ENCODE measurements at places on chromosomes 2 and 18.

DNA sequence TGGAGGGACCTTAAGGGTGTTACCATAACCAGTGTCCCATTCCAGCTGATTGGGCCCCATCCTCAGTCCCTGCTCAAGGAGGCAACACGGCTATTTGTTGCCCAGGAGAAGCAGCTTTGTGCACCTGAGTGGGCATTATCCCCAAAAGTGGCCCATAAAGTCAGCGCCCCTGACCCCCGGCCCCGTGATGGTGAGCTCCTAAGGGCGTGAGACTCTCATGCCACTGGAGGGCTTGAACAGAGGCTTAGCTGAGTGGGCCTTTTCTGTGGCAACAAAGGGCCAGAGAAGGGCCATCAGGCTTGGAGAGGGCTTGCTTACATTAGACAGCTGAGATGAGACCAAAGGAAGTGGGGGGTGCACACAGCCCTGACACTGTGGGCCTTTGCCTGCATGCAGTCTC lies 99.2 kb upstream of the RAB6C start:
- no peak for DNase-seq

DNA sequence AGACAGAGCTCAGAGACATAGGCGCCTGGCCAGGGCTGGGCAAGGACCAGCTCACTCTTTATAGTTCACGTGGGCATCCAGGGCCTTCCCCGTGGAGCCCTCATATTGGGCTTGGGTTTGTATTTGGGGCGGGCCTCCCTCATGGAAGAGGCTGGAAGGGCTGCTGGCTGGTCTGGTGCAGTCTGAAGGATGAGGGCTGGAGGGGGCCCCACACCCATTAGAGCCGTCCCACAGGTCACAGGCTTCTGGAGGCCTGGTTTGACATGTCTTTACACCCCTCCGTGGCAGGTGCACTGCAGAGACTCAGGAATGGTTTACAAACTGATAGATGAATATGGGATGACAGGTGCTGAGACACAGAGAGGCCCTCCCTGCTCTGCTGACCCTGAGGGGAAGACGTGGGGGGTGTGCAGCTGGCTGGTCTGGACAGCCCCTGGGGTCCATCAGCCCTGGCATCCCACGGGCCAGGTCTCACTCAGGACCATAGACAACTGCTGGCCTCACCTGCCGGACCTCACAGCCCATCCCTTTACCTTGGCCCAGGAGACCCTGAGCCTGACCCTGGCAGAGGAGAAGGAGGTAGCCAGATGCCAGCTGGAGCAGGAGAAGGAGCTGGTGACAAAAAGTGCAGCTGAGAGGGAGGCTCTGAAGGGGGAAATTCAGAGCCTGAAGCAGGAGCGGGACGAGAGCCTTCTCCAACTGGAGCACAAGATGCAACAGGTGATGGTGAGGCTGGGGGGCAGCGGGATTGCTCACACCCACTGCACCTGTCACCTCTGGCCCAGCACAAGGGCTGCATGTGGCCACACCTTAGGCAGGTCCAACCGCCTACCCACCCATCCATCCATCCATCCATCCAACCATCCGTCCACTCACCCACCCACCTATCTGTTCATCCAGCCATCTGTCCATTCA lies 43.9 kb downstream of the CROCC2 start:
- DNase-seq: no peak

DNA sequence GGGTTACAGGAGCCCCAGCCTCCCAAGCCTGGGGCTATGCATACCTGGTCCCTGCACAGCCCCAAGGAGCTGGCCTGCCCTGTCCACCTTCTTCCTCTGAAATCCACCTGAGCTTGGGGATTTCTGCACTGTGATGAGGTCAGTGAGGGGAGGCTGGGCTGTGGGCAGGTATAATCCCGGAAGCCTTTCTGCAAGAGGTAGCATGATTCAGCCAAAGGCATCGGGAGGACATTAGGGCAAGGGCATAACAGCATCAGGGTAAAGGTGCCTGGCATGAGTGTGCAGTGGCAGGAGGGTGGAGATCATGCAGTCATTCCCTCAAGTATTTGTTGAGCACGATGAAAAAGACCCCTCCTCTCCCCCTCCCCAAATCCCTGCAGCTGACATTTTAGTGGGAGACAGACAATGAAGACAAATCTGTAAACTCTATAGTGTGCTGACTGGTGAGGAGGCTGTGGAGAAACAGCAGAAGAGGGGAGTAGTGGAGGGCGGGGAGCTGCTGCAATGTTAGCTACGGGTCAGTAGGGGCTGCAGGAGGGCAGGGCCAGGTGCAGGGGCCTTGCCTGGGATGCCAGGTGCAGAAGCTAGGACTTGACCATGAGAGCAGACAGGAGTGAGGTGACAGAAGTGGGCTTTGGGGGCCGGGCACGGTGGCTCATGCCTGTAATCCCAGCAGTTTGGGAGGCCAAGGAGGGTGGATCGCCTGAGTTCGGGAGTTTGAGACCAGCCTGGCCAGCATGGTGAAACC lies 18.7 kb downstream of the ZFP36L2 start:
- no peak for DNase-seq

- no peak for DNase-seq
Measured at GRCh38 chr2:233059547-233059796, 670 bp upstream of the INPP5D start.

GRCh38 chr2:200756618-200757321 lies 54.9 kb upstream of the BZW1 start:
- no peak for DNase-seq

DNA sequence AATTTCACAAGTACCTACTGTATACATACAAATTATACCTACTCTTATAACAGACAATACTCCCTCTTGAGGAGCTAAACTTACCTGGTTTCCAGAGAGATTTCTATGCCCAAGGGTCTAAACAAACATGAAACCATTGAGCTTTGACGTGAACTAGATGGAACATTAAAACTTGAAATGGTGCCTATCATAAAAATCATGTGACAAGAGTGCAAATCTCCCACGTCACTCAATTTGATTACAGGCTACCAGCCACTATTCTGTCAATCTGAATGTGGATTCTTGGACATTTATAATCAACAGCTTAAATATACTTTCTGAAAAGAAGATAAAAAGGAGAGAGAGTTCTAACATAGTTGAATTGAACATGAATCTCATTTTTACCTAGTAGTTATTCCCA lies 297.1 kb upstream of the SESTD1 start:
- DNase-seq: no peak

- DNase-seq: no peak
Measured at GRCh38 chr18:78612801-78613200, 366.8 kb upstream of the SALL3 start.

DNA sequence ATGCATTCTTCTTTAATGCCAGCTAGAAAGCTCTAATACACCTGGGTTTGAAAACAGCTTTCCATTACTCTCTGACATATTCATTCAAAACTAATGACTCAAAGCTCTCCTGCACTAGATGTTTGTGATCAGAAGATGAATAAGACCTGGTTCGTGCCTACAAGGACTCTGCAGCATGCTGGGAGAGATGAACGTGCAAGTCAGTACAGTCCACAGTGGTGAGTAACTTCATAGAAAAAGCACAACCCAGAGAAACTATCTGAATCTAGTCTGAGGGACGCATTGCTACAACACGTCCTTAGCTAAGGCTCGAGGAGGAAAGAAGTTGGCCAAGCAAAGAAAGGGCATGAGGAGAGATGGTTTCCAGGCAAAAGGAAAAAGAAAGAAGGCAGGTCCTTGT lies 234.3 kb downstream of the OSR1 start:
- DNase-seq: no peak

DNA sequence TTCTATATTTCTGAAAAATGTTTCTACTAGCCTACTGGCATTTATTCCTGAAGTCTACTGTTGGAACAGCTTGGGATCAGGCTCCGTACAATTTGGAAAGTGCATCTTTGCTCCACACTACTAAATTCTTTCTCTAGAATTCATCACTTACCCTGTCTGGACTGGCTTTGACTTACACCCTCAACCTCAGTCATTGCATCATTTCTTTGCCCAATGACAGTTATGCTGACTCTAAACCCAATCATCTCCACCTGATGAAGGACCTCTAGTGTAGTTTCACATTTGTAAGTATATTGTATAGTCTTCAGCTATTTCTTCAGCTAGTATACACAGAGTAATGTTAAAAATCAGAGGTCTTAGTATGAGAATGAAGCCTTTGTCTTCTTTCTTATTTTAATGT lies 359.6 kb upstream of the MC4R start:
- no peak for DNase-seq

DNA sequence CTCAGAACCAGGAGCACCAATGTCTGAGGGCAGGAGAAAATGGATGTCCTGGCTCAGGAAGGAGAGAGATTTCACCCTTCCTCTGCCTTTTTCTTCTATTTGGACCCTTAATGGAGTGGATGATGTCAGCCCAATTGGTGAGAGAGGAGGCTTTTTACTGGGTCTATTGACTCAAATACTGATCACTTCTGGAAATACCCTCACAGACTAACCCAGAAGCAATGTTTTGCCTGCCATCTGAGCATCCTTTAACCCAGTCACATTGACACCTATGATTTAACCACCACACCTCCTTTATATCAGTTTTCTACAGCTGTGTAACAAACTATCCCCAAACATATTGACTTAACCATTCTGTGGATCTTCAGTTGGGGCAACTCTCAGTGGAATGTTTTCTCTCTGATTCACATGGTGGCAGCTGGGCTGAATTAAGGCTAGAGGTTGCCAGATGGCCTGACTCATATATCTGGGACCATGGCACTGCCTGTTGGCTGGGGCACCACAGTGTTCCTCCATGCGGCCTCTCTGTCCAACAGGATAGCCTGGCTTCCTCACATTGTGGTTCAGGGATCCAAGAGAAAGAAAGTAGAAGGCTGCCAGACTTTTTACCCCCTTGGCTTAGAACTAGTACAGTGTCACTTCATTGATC lies 18.2 kb upstream of the MBOAT2 start:
- DNase-seq: no peak

DNA sequence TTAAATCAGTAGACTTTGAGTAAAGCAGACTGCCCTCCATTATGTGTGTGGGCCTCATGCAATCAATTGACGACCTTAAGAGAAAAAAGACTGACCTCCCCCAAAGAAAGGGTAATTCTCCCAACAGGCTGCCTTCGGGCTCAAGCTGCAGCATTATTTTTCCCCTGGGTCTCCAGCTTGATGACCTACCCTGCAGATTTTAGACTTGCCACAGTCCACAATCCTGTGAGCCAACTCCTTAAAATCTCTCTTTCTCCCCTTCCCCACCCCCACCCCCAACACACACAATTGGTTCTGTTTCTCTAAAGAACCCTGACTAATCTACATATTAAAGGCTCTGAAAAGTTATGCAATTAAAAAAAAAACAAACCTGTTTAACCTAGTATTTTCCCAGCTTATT lies 89.4 kb downstream of the RNF152 start:
- DNase-seq: no peak

DNA sequence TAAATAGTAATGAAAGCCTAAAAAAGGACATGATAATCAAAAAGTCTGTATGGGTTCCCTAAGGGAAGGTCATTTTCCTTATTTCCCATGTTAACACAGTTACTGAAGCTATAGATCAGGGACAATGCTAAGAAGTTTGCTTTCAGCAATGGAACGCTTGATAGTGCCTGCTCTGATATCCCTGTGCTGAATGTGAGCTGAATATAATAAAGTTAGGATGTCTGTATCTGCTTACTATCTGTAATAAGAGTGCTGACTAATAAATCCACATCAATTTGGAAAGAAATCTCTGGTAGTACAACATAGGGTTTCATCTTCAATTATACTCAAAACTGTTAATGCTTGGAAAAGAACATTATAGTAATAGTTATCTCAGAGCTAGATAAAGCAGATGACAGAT lies 25.8 kb downstream of the TTC21B start:
- DNase-seq: no peak

GRCh38 chr18:24064391-24065100 lies 50.0 kb downstream of the TTC39C start:
- no peak for DNase-seq

DNA sequence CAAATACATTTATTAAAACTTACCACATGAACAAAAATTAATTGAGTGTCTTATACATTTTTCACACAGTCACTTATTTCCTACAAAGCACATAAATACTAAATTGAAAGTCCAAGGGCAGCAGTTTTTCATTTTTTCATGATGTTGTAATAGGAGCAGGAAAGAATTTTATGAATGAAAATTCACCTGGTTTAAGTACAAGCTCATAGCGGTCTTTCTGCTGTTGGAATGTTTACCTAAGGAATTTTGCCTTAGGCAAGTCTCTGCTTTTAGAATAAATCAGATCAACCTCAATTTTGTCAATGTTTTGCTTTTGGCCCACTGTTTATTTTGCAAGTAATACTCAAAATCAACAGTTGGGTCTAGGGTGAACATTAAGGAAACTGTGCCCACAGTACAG lies 40.0 kb downstream of the ETAA1 start:
- no peak for DNase-seq

DNA sequence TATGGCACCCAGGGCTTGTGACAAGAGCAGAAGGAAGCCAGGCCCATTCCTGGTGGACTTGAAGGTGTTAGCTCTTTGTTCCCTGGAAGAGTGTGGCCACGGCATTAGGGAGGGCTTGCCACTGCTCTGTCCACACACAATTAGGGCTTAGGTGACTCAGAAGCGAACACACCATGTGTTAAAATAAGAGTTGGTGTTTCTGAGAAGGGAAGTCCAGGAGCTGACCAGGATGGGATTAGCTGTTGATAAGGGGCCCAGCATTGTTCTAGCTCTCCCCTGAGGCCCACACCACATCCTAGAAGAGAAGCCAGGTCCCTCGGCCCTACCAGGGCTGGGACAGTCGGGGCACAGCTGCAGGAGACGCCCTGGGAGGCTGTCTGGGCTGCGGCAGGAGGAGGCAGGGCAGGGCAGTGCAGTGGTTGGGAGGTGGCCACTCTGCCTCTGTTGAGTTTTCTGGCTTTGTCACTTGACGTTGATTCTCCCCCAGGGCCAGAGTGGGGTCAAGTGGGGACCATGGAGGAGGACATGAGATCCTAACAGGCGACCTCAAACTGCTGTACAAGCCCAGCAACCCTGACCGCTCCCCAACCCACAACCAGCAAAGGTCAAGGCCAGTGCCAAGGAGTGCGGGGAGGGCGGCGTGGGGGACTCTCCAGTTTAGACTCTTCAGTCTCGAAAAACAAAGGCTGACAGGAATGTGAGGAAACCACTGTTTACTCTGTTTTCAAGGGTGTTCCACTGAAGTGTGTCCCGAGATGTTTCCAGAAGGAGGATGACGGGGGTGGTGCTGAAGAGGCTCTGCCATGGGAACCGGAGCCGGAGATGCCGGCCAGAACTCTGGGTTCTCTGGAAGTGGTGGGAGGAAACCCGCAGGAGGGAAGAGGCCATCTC lies 16.8 kb downstream of the GNLY start:
- DNase-seq: no peak

- no peak for DNase-seq
Measured at GRCh38 chr2:10721396-10722251, at the start of gene ATP6V1C2. ATP6V1C2 (plus strand) TSS chr2:10721630; CDS start chr2:10722850, 1,220 bp downstream.

DNA sequence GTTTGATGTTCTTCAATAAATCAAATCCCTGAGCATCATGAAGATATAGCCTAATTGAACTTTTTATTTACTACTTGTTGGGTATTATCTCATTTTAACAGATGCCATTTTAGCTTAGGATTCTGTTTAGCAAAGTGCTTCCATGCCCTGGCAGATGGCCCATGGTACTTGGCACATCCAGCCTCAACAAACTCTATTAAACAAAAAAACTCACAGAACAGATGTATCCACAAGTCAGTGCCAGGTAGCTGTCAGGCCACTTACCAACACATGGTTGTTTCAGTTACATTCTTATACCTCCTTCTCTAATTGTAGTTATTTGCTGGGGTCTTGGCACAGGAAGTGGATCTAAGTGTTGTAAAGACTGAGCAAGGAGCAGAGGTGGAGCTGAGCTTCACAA lies 29.6 kb downstream of the GAD1 start:
- no peak for DNase-seq

GRCh38 chr18:35415511-35416073 lies 38.5 kb upstream of the ZNF396 start:
- no peak for DNase-seq

All from activated CD4-positive, CD25-positive, alpha-beta regulatory T cell treated with anti-CD3 and anti-CD28 coated beads, Interleukin-2, amount 50 U/mL, for 16 hours (primary cell).